ENCODE measurements at places on chromosomes 3 and 15. TPM values are rescaled to one million over a fixed set of nuclear protein-coding genes. Genes with fewer than 3 reads are reported as not detected.

Gene CCR3
- not detected for total RNA-seq

Gene TNIK
- total RNA-seq: 6.7 TPM

Gene FGF12
- 0.16 TPM for total RNA-seq

Gene MFSD1
- 56.8 TPM for total RNA-seq

Gene MED12L
- 0.26 TPM for total RNA-seq

Gene LRTM1
- 0.16 TPM for total RNA-seq

Gene SLC24A5
- total RNA-seq: not detected

Gene CAPN3
- total RNA-seq: 12.3 TPM

Gene MAN2C1
- total RNA-seq: 140 TPM

Gene GOLGA8N
- 47.5 TPM for total RNA-seq
